NCI-H1694 treated with DMSO at 0.1 percent for 48 hours (cell line): ENCODE measurements at places on chromosomes 6 and 20.

DNA sequence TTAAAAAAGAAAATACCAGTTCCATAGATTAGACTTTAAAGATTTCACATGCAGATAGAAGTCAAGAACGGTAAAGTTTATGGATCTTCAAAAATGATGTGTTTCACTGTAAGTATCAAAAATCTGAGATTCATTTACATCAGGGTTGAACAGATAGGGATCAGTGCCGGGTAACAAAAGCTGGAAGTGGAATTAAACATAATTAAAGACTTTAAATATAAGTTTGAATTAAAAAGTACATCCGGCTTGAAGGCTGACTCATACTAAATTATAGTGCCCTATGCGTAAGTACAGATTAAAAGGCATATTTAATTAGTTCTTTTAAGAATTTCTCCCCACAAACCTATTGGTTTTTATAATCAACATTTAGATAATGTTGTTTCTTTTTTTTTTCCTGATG lies 312.7 kb downstream of the PRL start:
- DNase-seq = no peak

- DNase-seq = no peak
These were observed 730.7 kb downstream of the RFPL4B start for GRCh38 chr6:113077794-113078193.

DNA sequence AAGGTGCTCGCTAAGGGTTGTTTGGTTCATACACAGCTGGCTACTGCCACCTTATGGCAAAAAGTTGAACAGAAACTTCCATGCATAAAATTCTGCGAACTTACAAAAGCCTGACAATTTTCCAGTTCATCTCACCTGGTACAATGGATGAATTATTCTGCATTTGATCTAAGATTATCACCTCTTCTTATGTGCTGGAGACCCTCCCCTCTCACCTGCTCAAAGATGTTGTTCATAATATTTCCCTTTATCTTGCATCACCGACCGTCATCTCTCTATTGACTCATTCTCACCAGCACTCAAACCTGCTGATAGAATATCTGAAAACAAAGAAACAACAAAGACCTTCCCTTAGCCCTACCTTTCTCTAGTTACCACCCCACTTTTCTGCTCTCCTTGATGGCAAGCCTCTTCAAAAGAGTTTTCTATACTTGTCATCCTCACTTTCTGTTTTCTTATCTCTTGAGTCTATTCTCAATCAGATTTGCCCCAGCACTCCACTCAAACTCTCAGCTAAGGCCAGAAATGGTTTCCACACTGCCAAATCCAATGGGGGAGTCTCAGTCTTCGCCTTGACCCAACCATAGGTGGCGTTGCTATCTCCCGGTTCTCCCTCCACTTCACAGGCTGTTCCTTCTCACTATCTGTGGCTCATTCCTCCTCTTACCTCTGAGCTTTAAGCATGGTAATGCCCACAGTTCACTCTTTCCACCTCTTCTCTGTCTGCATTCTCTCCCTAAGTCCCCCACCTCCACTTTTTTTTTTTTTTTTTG lies 25.8 kb downstream of the SNRNP48 start:
- peak; percentile 74 for DNase-seq

DNA sequence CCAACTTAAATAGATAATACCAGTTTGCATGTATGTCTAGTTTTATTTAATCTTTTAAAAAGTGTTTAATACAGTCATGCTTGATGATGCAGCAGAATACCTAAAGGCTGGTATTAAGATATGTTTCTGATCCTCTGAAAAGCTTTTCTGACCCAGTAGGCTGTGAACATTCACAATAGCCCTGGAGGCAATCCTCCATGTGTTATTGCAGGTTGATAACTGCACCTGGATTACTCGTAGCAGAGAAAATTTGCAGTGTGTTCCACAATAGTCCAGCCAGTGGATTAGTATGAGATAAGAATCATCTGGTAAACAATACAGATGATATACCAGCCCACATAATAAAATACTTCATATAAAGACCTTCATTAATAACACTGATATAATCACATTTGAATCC lies 178.9 kb upstream of the RNF217 start:
- DNase-seq = no peak
